ENCODE measurements at places on chromosomes 1 and 21.
A peak's percentile ranks its signal among the peaks of the same experiment; 100 is the strongest.

- DNase-seq = no peak
Observed at GRCh38 chr21:16942703-16943102, 570.1 kb upstream of the CXADR start.

DNA sequence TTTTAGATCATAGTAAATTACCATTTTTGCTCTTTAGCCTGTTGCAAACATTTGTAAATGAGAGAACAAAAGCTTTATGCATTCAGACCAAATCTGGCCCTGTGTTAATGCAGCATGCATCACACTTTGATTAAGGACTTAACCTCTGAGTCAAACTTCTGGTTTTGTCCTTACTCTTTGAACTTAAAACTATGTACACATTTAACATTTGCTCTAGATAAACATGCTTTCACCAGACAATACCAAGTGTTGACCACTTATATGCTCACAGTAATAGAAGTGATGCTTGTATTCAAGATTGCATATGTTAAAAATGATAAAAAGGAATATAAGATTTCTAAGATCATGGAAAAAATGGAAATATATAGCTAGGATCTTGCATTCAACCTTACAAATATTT lies 1095.3 kb downstream of the ADGRL2 start:
- no peak for DNase-seq

- no peak for DNase-seq
Observed at GRCh38 chr21:42454786-42455185, 41.2 kb downstream of the RSPH1 start.

GRCh38 chr1:15007842-15008241 lies 145.7 kb upstream of the TMEM51 start:
- DNase-seq = no peak

DNA sequence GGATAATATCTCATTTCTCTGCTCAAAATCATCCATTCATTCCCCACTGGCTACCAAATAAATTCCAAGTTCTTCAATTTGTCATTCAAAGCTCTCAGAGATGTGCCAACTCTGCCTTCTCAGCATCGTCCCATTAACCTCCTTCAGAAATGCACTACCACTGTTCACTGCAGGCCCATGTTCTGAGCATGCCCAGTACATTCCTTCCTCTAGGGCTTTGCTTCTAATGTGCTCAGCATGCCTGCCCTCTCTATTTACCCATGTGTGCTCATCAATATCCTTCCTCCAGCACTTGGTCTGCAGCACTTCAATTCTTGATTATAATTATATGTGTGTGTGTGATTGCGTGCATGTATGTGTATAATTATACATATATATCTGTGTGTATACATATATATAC lies 36.1 kb upstream of the RGS8 start:
- no peak for DNase-seq

DNA sequence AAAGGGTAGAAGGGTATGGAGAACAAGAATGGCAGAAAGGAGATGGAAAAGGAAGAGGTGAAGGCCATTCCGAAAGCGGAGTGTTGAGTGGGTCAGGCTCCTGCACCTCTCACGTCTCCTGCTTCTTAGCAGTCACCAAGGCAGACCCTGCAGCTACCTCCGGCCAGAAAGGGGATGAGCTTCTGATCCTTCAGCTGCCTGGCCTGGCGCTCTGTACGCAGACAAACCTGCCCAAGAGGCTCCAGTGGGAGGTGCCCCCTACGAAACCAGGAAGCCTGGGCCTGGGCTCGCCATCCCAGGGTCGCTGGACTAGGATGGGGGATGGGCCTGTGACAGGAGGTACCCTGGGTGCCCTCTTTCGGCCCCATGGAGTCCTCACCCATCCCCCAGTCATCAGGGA lies 3.0 kb downstream of the GPR61 start:
- no peak for DNase-seq

- no peak for DNase-seq
Observed at GRCh38 chr1:228937351-228937750, 202.1 kb downstream of the RHOU start.

- DNase-seq = no peak
Observed at GRCh38 chr1:27267153-27267552, 32.7 kb downstream of the WDTC1 start.

- no peak for DNase-seq
Observed at GRCh38 chr21:40569357-40569756, 277.6 kb downstream of the DSCAM start.

- DNase-seq = no peak
Observed at GRCh38 chr1:181159451-181160140, 71.1 kb downstream of the IER5 start.

DNA sequence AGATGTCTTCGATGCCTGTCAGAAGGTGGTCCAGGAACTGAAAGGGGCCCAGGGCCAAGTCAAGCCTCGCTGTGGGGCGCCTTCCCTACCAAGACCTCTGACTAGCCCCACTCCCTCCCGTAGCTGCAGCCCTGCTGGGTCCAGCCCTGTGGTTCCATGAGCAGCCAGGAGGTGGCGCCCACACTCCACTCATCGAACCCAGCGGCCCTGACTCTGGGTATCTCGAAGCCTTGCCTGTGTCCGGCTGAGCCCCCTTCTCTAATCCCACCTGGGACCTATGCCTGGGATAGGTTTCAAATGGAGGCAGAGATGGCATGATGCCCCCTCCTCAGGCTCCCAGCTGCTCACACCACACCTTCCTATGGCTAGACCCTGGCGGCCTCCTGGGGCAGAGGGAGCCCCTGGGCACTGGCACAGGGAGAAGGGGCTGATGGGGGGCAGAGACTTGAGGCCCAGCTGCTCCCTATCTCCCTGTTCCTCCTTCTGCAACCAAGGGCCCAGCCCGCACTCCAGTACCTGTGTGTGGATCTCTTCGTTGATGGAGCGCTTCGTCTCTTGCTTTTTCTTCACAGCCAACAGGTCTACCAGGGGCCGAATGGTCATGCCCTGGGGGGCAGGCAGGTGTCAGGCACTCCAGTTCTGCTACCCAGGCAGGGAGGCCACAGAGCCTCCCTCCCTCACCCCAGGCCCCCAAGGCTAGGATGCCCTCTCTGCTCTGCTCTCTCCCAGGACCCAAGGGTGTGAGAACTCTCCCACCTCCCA lies 52.0 kb downstream of the SLC9A1 start:
- peak; percentile 91 for DNase-seq

DNA sequence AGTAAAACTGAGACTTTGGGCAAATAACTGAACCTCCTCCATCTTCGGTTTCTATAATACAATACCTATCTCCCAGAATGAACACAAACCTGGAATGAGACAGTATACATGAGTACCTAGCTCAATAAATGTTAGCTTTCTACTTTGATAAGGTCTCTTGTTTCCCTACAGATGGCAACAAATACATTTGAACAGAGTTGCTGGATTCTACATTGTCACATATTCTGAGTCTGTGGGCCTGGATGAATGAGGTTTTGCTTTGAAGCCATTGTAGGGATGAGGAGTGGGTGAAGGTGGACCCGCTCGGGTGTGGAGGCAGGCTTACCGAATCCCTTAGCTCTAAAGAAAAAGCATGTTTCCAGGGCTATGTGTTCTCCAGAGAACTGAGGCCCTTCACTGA lies 13.9 kb upstream of the FYB2 start:
- no peak for DNase-seq

GRCh38 chr1:207007352-207008033 lies 25.1 kb downstream of the C1orf116 start:
- DNase-seq = no peak

- DNase-seq = no peak
Observed at GRCh38 chr1:9476790-9477463, 62.3 kb upstream of the SLC25A33 start.

GRCh38 chr21:38123626-38124025 lies 133.2 kb upstream of the KCNJ15 start:
- DNase-seq = no peak

- no peak for DNase-seq
Observed at GRCh38 chr21:42547001-42547905, 33.6 kb downstream of the SLC37A1 start.

- DNase-seq = no peak
Observed at GRCh38 chr1:99496067-99496466, 149.8 kb upstream of the PALMD start.

GRCh38 chr21:37383086-37383485 lies 16.5 kb downstream of the DYRK1A start:
- DNase-seq = no peak

- no peak for DNase-seq
Observed at GRCh38 chr1:12338017-12338416, 108.2 kb downstream of the VPS13D start.

DNA sequence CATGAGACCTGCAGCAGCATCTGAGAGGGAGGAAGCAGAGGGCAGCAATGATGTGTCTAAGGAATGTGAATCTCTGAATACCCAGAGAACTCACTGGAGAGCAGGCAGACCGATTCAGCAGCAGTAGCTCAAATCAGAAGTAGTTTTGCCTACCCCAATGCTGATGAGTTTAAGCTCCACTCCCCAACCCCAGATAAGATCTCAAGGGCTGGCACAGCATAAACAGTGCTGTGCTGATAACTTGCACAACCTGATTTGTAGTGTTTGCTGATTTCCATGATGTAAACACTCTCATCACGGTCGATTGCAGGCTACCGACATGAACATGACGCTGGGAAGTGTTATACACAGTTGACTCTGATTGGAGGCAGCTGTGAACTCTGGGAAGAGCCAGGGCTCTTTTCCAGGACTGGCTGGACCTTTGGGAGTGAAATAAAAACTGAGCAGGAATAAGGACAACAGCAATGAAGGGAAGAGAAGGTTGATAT lies 11.2 kb upstream of the HMGCS2 start:
- DNase-seq = no peak

GRCh38 chr1:155968670-155969069 lies 9.7 kb downstream of the ARHGEF2 start:
- no peak for DNase-seq

- no peak for DNase-seq
Observed at GRCh38 chr21:42621819-42622177, 31.6 kb upstream of the PDE9A start.

DNA sequence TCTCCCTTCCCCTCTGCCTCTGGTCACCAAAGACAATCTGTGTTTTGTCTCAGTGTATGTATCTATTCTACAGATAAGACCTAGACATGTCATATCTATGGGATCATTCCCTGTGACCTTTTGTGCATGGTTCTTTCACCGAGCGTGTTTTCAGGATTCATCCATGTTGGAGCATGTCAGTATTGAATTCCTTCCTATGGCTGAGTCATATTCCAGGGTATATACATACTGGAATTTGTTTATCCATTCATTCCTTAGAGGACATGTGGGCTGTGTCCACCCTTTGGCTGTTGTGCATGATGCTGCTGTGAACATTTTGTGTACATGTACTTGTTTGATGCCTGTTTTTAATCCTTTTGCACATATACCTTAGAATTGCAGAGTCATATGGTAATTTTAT lies 69.9 kb downstream of the NFASC start:
- DNase-seq = no peak

DNA sequence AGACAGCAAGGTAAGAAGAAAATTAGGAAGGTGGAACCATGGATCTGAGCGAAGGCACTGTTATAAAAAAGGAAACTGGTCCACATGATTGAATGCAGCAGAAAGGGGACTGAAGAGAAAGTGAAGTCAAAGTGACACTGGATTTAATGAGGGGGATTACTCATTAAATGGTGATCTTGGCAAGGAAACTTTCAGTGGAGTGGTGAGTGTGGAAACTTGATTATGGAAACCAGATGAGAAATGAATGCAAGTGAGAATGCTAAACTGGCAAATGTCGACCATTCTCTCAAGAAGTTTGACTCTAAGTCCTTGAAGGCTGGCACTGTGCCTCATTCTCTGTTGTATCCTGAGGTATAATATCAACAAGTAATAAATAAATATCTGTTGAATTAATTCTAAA lies 23.3 kb downstream of the COLGALT2 start:
- DNase-seq = no peak

DNA sequence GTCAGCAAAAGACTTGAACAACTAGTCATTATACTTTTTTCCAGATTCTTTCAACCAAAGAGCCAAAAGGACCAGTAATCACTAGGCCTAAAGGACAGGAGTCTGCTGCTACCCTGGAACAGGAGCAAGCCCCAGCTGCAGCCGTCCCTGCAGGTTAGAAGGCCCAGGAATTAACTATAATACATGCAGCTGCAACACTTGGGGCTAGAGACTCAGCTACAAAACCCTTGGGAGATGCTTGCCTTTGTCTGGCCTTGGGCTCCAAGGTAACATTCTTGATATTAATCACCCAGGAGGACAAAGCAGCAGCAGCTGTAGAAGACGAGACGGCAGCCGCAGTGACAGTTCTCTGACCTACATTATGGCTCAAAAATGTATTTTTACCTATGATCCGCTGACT lies 841.2 kb upstream of the ADGRL4 start:
- no peak for DNase-seq

DNA sequence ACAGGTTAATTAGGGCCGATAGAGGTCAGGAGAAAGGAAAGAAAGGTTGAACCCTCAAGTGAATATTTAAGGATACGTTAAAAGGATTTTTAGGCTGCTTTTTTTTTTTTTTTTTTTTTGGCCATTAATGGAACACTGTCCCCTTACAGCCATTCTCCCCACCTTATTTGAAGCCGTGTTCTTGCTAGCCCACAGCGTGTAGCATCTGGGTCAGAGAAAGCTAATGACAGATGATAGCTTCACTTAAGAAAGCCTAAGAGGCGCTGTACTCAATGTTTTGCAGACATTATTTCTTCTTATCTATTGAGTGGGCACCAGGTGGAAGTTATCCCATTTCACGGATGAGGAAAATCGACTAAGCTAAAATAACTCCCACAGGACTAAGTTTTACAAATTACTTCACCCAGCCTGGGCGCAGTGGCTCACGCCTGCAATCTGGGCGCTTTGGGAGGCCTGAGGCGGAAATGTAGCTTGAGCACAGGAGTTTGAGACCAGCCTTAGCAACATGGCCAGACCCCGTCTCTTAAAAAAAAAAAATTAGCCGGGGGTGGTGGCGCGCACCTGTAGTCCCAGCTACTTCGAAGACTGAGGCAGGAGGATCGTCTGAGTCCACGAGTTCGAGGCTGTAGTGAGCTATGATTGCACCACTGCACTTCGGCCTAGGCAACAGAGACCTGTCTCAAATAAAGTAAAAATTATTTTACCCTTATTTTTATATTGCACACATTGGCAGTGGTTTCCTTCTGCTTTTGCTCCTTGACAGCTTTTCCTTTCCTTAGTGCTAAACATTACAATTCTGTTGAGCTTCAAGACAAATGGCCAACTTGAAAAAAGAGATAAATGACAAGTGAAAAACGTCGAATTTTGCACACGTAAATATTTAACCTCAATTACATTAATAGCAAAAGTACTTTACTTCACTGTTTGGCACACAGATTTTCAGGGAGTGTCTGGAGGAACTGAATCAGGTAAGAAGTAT lies 1.1 kb upstream of the PHTF1 start:
- no peak for DNase-seq

DNA sequence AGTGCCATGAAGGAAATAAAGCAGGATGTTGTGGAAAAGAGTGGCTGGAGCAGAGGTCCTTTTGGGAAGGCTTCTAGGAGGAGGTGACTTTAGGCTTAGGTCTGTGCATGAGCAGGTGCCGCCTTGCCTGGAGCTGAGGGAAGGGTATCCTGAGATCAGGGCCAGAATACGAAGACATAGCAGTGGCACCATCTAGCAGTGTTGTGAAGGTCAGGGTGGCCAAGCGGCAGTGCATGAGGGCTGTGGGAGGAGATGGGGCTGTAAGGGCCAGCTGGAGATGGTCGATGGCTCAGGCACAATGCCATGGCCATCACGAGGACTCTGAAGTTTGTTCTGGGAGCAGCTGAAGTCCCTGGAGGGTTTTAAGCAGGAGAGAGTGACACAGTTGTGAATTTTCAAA lies 219.5 kb downstream of the PTPRU start:
- no peak for DNase-seq

GRCh38 chr1:202553560-202554038 lies 156.7 kb downstream of the SYT2 start:
- DNase-seq = no peak

GRCh38 chr1:33429332-33429731 lies 1.6 kb downstream of the PHC2 start:
- no peak for DNase-seq

GRCh38 chr21:35139382-35139715 lies 90.2 kb upstream of the RUNX1 start:
- DNase-seq = no peak
